Renal cortical epithelial cell (primary cell): ENCODE measurements at places on chromosomes 12 and 14.
A peak's percentile ranks its signal among the peaks of the same experiment; 100 is the strongest.

DNA sequence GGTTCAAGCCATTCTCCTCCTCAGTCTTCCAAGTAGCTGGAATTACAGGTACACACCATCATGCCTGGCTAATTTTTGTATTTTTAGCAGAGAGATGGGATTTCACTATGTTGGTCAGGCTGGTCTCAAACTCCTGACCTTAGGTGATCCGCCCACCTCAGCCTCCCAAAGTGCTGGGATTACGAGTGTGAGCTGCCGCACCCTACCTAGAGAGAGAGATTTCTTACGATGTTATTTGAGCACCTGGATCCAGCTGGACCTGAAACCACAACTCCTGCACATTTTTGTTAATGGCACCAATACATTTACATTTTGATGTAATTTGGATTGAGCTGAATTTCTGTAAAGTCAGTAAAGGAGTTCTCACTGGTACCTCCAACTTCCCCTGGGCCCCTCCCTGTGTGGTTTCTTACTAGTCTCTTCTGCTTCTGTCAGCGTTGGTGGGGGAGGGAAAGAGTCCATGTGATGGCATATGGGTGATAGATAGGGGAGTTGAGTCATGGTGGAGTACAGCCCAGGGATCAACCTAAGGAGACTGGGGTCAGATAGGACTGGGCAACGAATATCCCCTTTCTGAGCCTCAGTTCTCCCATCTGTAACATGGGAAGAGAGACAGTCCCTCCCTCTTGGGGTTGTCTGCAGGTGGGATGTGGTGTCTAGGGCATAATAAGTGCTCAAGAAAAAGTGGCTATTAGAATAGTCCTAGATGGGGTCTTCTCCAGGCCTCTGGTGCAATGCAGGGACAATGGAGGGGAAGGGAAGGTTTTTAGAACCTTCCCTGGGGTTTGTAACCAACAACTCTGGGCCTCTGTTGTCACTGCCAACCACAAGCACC is 83.3 kb upstream of the MED13L start:
- DNase-seq: no peak

GRCh38 chr14:81982046-81982445 is 448.4 kb upstream of the SEL1L start:
- DNase-seq: no peak

DNA sequence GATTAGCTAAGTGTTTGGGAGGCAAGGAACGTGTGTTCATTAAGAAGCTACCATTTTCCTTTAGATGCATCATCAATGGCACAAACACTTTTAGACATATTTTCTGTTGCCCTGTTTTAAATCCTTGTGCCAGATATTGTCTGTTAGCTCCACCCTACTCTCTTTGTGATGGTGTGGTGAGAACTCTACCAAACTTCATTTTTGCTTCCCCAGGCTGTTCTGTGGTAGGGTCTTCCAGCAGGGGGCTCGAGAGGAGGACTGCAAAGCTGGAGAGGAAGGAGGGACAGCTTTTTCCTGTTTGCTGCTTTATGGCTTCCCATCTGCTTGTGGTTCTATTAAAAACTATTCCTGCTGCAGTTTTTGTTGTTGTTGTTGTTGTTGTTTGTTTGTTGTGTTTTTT is 23.8 kb upstream of the STRAP start:
- no peak for DNase-seq

GRCh38 chr14:23933108-23933741 is 20.3 kb upstream of the DHRS4 start:
- no peak for DNase-seq

- no peak for DNase-seq
These were observed 84.6 kb downstream of the RIN3 start for GRCh38 chr14:92597906-92598905.

DNA sequence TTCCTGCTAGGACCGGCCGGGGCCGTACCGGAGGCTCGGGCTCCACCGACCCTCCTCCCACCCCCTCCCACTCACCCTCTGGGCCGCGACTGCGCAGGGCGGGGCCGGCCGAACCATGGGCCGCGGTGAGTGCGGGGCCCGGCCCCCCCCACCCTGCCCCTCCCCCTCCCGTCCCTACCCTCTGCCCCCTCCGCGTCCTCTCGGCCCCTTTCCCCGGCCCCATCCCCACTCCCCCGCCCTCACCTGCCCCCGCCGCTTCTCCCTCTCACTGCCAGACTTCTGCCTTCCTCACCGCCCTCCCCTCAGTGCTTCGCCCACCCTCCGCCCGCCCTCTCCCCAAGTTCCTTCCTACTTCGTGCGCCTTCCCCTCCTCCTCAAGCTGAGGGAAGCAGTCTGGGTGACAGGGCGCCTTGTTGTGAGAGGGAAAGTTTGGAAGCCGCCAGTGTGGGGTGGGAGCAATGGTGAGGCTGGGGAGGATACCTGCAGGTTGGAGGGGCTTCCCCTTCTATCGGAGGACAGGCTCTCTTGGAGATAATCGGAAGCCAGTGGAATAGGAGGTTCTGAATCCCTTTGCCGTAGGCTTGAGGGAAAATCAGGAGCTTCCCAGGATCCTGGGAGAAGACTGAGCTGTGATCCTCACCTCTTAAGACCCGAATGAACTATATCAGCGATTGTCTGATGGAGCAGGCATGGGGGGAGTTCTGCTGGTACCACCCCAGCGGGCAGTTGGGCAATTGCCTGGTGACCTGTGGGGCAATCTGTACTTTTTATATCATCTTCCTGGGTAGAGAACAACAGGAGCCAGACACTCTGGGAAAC is 472 bp downstream of the MBD6 start:
- peak; percentile 42 for DNase-seq

DNA sequence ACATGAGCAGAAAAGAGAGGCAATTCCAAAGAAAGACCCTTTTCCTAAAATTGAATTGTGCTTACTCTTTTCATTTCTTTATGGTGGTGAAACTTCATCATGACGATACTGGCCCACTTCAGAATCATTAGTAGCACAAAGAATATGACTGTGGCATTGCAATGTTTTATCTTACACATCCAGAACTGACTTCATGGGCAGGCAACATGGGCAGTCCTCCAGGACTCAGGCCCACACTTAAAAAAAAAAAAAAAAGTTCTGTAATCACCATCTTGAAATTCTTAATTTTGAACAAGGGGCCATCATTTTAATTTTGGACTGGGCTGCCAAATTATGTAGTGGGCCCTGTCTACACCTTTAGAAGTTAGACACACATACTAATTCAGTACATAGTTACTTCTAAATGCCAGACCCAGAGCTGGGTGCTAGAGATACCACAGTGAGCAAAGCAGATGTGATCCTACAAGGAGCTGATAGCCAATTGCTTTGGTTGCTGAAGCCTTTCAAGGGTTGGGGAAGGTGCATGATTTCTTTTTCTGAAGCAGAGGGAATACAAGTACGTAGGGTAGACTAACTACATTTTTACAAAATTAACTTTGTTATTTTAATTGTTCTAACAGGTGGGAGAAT is 35.2 kb downstream of the HELB start:
- no peak for DNase-seq

DNA sequence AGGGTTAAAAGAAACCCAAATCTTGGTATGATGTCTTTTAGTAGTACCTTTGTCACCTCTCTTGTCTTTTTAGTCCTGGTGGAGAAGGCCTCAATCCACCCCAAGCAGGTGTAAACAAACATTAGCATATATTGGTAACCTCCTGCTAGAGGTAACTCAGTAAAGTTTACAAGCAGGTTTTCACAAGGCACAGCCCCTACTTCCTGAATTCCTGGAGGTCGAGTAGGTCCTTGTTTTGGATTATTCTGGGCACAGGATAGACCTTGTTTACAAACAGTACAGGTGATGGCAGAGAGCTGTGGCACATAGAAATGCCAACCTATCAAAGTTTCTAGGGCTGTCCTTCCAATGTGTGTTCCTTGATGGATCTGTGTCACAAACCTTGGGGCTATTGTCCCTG is 99.1 kb downstream of the ALG10 start:
- no peak for DNase-seq

- DNase-seq: no peak
These were observed at the start of gene AQP2 for GRCh38 chr12:49950273-49951251. TSS of gene AQP2 (plus strand) at chr12:49950737. CDS start at chr12:49950831, 94 bp downstream.

DNA sequence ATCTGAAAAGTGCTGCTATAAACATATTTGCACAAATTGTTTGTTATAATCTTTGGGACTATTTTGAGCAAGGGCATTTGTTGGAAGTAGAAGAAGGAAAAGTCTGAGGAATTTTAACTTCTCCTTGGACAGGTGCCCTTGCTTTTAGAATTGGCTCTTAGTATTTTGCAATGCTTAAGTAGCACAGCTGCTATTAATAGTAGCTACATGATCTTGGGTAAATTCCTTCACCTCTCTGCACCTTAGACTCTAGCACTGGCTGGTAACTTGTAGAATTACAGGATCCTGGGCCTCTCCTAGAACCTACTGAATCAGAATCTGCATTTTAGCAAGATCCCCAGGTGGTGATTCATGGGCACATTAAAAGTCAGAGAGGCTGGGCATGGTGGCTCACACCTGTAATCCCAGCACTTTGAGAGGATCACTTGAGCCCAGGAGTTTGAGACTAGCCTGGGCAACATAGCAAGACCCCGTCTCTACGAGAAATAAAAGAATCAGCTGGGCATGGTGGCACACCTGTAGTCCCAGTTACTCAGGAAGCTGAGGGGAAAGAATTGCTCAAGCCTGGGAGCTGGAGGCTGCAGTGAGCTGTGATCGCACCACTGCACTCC is 10.8 kb upstream of the TMEM120B start:
- peak; percentile 76 for DNase-seq

DNA sequence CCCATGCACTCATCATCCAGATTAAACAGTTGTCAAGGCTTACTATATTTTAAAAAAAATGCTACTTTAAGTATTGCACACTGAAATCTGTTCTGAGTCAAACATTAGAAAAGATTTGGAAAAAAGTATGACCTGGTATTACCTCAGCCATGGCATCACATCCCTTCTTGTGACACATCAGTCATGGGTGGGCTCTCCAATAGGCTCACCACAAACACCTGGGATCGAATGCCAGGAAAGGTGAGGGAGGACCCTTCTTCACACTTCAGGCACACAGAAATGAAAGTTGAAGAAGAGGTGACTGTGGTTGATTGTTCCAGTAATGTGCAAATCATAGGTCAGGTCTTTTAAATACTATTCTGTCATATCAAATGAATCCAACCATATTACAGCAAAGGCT is 36.6 kb upstream of the GZMB start:
- no peak for DNase-seq

- DNase-seq: peak; percentile 57
These were observed 169.0 kb downstream of the PRIMA1 start for GRCh38 chr14:93619176-93619793.

DNA sequence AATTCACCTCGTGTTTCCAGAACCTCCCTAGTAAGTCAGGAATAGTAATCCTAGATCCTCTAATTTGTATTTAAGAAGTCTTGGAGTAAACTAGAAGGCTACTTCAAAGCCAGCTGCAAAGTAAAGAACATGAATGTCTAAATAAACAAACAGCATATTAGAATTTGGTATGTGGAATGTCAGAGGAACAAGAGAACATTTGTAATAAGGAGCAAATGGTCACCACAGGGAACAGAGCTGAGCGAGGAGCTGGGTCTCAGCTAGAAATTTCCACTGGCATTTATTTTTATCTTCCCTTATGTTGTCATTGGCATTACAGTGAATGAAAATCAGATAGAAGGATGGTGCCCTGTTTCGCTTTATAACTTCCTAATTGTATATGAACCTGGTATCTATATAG is 50.2 kb downstream of the FRMD6 start:
- no peak for DNase-seq

- no peak for DNase-seq
These were observed 200.3 kb upstream of the CAND1 start for GRCh38 chr12:67068761-67069450.
